ENCODE measurements at places on chromosomes 5 and 9.

DNA sequence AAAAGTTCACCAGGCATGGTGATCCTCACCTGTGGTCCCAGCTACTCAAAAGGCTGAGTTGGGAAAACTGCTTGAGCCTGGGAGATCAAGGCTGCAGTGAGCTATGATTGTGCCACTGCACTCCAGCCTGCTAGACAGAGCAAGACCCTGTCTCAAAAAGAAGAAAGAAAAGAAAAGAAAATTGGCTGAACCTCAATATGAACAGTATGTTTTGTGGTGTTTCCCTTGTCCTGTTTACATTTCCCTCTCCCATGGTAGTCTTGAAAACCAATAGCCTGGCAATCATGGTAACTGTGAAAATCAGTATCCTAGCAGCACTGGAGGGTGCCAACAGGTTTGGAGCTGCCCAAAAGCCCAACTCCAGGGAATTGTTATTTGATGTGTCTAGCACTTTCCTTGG, 174.1 kb upstream of the NR4A3 start:
- DNase-seq = no peak

DNA sequence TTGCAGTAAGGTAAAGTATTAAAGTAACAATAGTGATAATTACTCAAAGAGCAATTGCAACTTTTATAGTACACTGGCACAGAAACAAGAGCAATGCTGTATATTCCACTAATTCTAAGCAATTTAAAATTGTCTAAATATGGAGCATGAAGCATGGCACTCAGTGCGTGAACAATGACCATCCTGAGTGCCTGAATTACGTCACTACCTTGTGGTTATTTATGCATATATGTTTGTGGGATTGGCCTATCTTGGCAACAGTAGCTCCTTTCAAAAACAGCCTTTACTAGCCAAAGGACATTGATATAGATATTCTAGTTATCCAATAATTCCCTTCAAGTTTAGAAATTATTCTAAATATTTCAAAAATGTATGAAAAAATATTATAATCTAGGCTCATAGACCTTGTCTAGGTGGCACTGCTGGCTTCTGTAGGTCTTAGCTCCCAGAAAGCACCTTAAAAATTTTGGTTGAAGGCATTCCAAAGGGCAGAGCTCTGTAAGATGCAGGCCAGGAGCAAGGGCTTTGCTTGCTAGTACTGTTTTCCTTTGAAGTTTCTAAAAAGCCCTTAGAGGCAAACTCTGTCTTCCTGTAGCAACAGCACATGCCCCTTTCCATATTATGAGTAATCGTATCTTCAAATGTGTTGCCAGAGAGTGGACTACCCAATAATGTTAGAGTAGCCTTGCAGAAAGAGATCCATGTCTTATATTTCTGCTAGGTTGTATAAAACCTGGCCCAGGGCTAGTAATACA, 719.3 kb downstream of the NR2F1-AS1 start:
- DNase-seq = no peak

GRCh38 chr9:27400334-27400880, 103.5 kb upstream of the EQTN start:
- DNase-seq = no peak

- no peak for DNase-seq
Measured at GRCh38 chr9:96363175-96363967, 20.1 kb downstream of the SLC35D2 start.

GRCh38 chr5:159120446-159120845, 20.7 kb upstream of the EBF1 start:
- DNase-seq = no peak

Data from activated naive CD4-positive, alpha-beta T cell (primary cell).